Transverse colon (tissue), 4 donors: ENCODE measurements at places on chromosomes 2 and 18.

- no peak overlapping the region for H3K27ac ChIP-seq
- no peaks in the 10 kb centered on the region for H3K36me3 ChIP-seq
- H3K4me3 ChIP-seq = no peak overlapping the region
- no peaks in the 10 kb centered on the region for H3K27me3 ChIP-seq
Observed at GRCh38 chr2:10668402-10669012, 21.3 kb downstream of the NOL10 start.

DNA sequence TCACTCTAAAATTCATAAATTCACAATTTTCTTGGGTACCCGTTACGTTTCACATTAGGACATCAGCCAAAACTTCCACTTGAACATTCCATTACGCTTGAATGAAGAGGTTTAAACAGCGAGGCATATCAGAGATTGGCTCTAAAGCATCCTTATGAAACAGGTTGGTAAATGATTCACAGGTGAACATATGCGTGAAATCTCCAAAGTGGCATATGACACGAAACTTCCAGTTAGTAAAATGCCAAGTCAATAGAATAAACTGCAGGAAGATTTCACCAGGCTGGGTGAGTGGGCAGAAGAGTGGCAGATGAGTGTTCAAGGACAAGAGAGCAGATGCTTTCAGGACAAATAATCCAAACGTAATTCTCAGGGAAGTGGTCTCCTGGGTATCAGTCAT lies 33.9 kb upstream of the GLS start:
- DNase-seq = no peak
- no peak overlapping the region for H3K4me3 ChIP-seq
- H3K4me1 ChIP-seq = no peaks in the 10 kb centered on the region

GRCh38 chr18:27797484-27797883 lies 379.4 kb downstream of the CDH2 start:
- DNase-seq = no peak
- H3K36me3 ChIP-seq = no peaks in the 10 kb centered on the region
- no peak overlapping the region for H3K4me3 ChIP-seq
- no peaks in the 10 kb centered on the region for H3K4me1 ChIP-seq
- no peak overlapping the region for H3K27ac ChIP-seq

- no peaks in the 10 kb centered on the region for H3K27me3 ChIP-seq
- DNase-seq = no peak
- no peak overlapping the region for H3K27ac ChIP-seq
- H3K4me3 ChIP-seq = no peak overlapping the region
- H3K4me1 ChIP-seq = no peaks in the 10 kb centered on the region
Observed at GRCh38 chr2:220930271-220931076, 641.6 kb downstream of the EPHA4 start.

DNA sequence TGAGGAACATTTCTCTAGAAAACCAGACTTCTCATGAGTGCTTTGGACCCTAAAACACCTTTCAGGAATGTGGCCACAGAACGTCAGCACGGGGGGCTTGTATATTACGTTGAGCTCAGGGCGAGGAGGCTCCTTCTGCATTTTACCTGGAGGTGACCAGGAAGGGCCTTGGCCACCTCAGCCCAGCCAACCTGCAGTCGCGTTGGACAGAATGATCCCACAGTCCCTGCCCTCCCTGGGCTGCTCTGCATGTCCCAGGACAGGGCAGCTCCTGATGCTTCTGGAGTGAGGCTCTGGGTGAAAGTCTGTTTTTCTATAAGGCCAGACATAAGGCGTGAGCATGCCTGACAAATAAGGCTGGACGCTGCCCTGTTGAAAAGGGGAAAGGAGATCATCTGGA lies 121.9 kb downstream of the NDUFA10 start:
- no peak overlapping the region for H3K27ac ChIP-seq
- H3K4me1 ChIP-seq = no peaks in the 10 kb centered on the region
- no peaks in the 10 kb centered on the region for H3K36me3 ChIP-seq
- no peaks in the 10 kb centered on the region for H3K27me3 ChIP-seq
- DNase-seq = no peak

GRCh38 chr2:33485051-33485450 lies 8.6 kb downstream of the RASGRP3 start:
- H3K27ac ChIP-seq = peak overlapping the region; percentile 13
- H3K4me1 ChIP-seq = no peaks in the 10 kb centered on the region
- H3K36me3 ChIP-seq = no peaks in the 10 kb centered on the region
- H3K4me3 ChIP-seq = no peak overlapping the region
- DNase-seq = no peak

- no peak overlapping the region for H3K27ac ChIP-seq
- no peaks in the 10 kb centered on the region for H3K4me1 ChIP-seq
- H3K4me3 ChIP-seq = no peak overlapping the region
- no peaks in the 10 kb centered on the region for H3K27me3 ChIP-seq
- no peaks in the 10 kb centered on the region for H3K36me3 ChIP-seq
Observed at GRCh38 chr2:26465266-26465925, 12.5 kb downstream of the OTOF start.

- no peaks in the 10 kb centered on the region for H3K36me3 ChIP-seq
- no peaks in the 10 kb centered on the region for H3K27me3 ChIP-seq
- no peak overlapping the region for H3K27ac ChIP-seq
- no peak for DNase-seq
- no peak overlapping the region for H3K4me3 ChIP-seq
Observed at GRCh38 chr2:2823061-2823753, 492.1 kb upstream of the MYT1L start.

GRCh38 chr2:46770622-46771021 lies 145.0 kb downstream of the MCFD2 start:
- H3K4me3 ChIP-seq = no peak overlapping the region
- H3K4me1 ChIP-seq = no peaks in the 10 kb centered on the region
- DNase-seq = no peak
- H3K27me3 ChIP-seq = no peaks in the 10 kb centered on the region

DNA sequence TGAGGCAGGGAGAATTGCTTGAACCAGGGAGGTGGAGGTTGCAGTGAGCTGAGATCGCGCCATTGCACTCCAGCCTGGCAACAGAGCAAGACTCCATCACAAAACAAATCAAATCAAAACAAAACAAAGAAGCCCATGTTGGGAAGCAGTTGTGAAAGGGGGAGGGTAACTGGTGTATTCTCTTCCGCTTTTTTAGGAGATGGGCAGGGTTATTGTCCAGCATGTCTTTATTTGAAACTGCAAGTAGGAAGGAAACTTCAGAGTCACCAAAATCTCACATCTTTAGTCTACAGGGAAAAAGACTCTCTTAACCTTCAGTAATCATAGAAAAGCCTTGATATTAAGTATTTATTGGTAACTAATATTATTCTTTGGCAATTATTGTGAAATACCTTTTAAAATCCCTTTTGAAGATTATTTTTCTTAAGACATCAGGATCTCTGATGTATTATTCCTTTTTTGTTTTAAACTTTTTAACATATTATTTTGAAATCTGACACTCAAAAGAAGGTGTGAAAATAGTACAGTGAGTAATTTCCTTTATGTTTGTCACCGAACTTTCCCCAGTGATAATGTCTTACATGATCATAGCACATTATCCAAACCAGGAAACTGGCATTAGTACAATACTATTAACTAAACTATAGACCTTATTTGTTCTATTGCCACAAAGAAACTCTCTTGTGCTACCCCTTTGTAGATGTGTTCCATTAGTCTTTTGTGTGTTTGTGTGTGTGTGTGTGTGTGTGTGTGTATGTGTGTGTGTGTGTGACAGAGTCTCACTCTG lies 84.3 kb upstream of the LTBP1 start:
- no peaks in the 10 kb centered on the region for H3K4me1 ChIP-seq
- H3K27me3 ChIP-seq = no peaks in the 10 kb centered on the region
- no peak for DNase-seq
- H3K27ac ChIP-seq = no peak overlapping the region
- no peaks in the 10 kb centered on the region for H3K36me3 ChIP-seq

GRCh38 chr2:237913193-237913917 lies 53.5 kb upstream of the UBE2F start:
- no peak for DNase-seq
- no peaks in the 10 kb centered on the region for H3K4me1 ChIP-seq
- no peak overlapping the region for H3K27ac ChIP-seq
- H3K27me3 ChIP-seq = no peaks in the 10 kb centered on the region

- no peaks in the 10 kb centered on the region for H3K36me3 ChIP-seq
- H3K4me3 ChIP-seq = no peak overlapping the region
- no peaks in the 10 kb centered on the region for H3K27me3 ChIP-seq
- H3K4me1 ChIP-seq = peaks cover 16% of the 10 kb centered on the region
- DNase-seq = no peak
- no peak overlapping the region for H3K27ac ChIP-seq
Observed at GRCh38 chr2:168641636-168642035, 160.8 kb upstream of the NOSTRIN start.

DNA sequence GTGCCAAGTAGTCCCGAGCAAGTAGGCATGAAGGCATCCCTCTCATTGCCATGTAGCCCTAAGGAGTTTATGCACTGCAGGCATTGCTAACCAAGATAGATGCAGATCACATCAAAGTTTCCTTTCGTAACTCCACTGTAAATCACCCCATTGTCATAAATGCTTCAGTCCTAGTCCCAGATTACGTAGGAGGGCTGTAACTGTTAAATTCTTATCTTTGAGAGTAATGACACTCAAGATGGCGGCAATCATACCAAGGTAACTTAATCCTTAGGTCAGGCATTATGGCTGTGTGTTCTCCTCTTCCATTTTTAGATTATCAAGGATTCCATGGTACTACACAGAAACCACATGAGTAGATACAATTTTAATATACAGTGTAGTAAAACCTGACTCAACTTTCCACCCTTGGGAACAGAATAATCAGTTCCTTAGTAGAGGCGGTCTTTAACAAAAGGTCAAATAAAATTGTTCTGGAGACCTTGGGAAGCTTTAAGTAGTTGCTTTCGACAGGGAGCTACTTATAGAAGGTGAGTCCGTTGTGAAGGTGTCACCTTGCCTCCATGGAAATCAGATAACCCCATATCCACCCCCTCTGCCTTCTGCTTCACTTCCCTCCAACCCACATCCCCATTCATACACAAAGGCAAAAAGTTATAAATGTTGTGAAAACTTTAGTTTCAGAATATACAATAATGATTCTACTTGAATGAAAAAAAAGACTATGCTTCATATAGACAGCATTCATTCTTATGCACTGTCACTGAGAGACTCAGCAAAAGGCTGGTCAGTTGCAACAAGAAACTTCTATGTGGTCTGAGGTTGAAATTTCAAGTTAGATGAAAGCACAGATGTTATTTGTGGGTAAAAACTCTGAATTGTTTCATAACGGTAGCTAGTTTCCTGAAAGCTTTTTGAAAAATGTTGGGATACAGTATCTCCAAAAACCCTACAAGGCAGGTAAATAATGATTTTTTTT lies 64.8 kb upstream of the GALNT5 start:
- H3K4me3 ChIP-seq = no peak overlapping the region
- no peak overlapping the region for H3K27ac ChIP-seq
- H3K4me1 ChIP-seq = no peaks in the 10 kb centered on the region
- no peaks in the 10 kb centered on the region for H3K27me3 ChIP-seq
- no peaks in the 10 kb centered on the region for H3K36me3 ChIP-seq

- no peaks in the 10 kb centered on the region for H3K4me1 ChIP-seq
- no peaks in the 10 kb centered on the region for H3K36me3 ChIP-seq
- H3K4me3 ChIP-seq = no peak overlapping the region
Observed at GRCh38 chr2:5290900-5291546, 401.2 kb upstream of the SOX11 start.

- peak overlapping the region; percentile 51 for H3K27ac ChIP-seq
- H3K36me3 ChIP-seq = no peaks in the 10 kb centered on the region
- DNase-seq = peak; percentile 54
- no peaks in the 10 kb centered on the region for H3K27me3 ChIP-seq
Observed at GRCh38 chr2:46351750-46352138, 54.5 kb downstream of the EPAS1 start.

DNA sequence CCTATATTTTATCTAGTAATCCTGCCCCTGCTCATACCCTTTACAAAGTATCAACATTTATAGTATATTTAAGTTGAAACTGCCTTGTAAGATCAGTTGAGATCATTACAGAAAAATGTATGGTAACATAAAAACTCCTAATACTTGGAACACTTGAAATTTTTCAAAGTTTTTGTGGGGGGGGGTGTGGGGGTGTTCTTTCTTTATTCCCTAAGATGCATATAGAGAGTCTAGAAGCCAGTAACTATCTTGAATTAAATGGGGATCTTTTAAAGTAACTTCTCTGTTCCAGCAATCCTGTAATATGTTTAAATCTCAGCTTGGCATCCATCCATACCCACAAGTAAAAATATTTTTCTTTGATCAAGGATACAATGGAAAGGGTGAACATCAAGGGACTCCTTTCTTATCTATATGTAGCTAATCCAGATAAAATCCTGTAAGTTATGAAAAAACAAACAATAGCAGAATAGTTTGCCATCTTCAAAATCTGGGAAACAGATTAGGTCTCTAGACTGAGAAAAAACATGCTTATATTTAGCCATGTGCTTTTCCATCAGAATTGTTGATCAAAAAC lies 455.3 kb downstream of the MEIS1 start:
- H3K27me3 ChIP-seq = no peaks in the 10 kb centered on the region
- peak overlapping the region; percentile 80 for H3K27ac ChIP-seq
- DNase-seq = no peak
- no peaks in the 10 kb centered on the region for H3K36me3 ChIP-seq
- no peaks in the 10 kb centered on the region for H3K4me1 ChIP-seq
